ENCODE measurements at places on chromosomes 12 and 14.

- no peak for DNase-seq
Observed at GRCh38 chr14:99174081-99174769, 97.8 kb downstream of the BCL11B start.

GRCh38 chr12:1083151-1083888 lies 92.3 kb downstream of the ERC1 start:
- DNase-seq = no peak

- peak; percentile 33 for DNase-seq
Observed at GRCh38 chr14:61321385-61322010, at the start of gene PRKCH. Gene PRKCH (plus strand): TSS chr14:61321579. CDS start chr14:61322102, 523 bp downstream.

GRCh38 chr14:54562334-54562733 lies 4.6 kb upstream of the SAMD4A start:
- no peak for DNase-seq

DNA sequence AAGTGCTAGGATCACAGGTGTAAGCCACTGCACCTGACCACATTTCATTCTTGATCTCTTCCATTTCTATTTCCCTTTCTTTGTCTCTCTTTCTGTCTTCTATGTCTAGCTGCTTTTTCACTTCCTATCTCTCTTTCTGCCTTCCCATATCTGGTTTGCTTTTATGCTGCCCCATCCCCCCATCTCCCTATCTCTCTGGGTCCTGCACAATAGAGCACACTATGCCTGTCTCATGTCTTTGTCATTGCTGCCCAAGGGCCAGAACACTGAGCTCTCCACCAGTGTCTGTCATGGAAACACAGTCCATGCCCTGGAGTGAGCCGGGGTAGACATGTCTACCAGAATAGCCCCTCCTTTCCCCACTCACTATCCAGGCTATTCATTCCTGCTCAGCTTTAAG lies 12.3 kb upstream of the RARG start:
- peak; percentile 1 for DNase-seq

GRCh38 chr12:47822401-47822800 lies 2.7 kb upstream of the HDAC7 start:
- DNase-seq = no peak

- no peak for DNase-seq
Observed at GRCh38 chr12:102638777-102639176, 158.4 kb upstream of the IGF1 start.

GRCh38 chr14:85960756-85961155 lies 430.8 kb downstream of the FLRT2 start:
- no peak for DNase-seq

GRCh38 chr12:39830852-39831520 lies 211.4 kb upstream of the ABCD2 start:
- DNase-seq = no peak

- DNase-seq = peak; percentile 96
Observed at GRCh38 chr12:2336409-2336829, 283.6 kb downstream of the CACNA1C start.

DNA sequence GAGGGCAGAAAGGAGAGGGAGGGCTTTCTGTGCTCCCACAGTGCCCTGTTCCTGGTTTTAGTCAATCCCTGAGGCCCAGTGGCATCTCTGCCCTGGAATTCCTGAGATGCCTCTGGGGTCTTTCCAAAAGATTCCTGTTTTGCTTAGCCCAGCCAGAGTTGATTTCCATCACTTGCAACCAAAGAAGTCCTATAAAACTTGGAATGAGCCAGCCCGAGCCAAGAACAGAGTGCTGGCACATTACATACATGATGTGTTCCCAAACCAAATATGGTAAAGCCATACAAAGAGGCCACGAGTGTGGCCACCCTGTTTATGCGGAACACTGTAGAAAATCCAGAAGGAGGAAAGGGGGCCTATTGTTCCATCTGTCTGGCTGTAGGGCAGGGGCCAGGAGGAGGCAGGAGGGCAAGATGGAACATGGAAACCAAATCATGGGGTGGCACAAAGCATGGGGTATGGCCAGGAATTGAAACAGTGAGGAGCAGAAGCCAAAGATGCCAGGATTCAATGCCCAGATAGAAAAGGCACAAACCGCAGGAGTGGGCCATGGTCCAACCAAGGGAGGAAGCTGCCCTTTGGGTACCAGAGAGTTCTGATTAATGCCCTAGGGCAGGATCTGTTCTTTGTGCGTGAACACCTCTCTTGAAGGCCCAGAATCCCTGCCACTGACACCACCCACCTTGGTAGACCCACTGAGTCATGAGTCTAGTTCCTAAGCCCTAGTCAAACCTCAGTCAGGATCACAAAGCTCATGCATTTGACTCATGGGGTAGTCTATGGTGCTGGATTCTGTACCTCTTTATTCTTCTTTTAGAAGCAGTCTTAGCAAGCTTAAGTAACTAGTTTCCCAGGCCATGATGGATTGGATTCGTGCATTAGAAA lies 75.2 kb downstream of the LRRC74A start:
- no peak for DNase-seq

DNA sequence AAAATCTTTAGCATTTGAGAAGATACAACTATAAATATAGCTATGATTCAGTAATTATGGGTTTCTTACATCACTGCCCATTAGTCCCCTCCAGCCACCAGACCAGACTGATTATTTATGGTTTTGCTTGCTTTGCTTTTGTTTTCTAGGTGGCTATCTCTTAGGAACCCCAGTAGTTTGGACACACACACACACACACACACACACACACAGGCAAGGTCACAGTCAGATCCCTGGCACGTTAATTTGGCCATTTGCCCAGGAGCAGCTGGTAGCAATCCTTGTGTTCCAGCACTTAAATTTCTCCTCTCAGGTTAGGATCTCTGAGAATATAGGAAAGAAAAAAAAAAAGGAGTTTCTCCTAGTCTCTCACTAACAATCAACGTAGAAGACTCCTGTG lies 90.2 kb upstream of the RESF1 start:
- DNase-seq = peak; percentile 80

- DNase-seq = no peak
Observed at GRCh38 chr14:74418031-74418430, 8.0 kb downstream of the SYNDIG1L start.

DNA sequence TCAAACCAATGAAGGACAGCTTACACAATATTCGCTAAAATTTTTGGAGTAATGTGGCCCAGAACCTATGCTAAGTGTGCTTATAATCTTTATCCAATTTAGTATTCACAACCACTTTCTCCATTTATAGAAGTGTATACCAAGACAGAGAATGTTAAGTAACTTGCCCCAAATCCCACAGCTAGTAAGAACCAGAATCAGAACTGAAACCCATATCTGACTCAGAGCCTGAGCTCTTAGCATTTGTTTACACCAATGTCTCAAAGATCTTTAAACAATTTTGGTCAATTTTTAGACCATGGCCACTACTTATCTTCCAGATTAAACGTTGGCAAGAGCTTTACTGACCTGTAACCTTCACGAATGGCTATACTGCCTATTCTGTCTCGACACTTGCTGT lies 53.0 kb downstream of the PAPLN start:
- DNase-seq = no peak

DNA sequence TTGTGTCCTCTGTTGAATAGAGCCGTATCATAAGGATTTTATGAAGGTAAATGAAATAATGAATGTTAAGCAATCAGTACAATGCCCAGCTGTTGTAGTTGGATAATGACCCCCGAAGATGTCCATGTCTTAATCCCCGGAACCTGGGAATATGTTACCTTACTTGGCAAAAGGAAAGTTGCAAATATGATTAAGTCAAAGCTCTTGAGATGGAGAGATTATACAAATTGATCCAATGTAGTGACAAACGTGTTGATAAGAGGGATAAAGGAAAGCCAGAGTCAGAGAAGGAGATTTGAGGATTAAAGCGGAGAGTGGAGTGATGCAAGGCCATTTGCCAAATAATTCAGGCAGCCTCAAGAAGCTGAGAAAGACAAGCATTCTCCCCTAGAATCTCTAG lies 19.2 kb upstream of the MGAT4C start:
- DNase-seq = no peak

- DNase-seq = peak; percentile 32
Observed at GRCh38 chr12:102816816-102817434, 100.1 kb downstream of the PAH start.

- peak; percentile 11 for DNase-seq
Observed at GRCh38 chr12:106841510-106842302, 67.2 kb downstream of the RIC8B start.

DNA sequence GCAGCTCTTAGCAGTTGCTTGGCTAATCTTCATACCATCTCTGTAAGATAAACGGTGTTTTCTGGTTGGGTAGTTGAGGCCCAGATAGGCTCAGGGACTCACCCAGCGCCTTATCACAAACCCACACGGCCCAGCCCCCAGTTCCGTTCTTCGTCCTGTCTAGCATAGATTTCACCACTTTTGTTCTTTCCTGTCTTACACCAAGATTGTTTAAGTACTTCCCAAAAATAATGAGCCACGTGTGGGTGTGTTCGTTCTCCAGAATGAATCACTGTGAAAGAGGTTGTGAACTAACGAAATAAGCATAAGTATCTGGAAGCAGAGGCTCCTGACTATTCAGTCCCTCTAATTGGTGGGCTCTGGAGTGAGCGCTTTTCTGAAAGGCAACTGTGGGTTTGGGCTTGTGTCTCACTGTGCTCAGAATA lies 21.4 kb downstream of the ACVR1B start:
- DNase-seq = no peak

DNA sequence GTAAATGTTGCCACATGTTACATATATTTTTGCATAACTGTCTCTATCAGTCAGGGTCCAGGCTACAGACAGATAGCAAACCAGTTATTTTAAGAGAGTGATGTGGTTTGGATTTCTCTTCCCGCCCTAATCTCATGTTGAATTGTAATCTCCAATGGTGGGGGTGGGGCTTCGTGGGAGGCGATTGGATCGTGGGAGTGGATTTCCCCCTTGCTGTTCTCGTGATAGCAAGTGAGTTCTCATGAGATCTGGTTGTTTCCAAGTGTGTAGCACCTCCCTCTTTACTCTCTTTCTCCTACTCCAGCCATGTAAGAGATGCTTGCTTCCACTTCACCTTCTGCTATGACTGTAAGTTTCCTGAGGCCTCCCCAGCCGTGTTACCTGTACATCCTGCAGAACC lies 704.2 kb upstream of the TBX3 start:
- DNase-seq = no peak

GRCh38 chr12:102438047-102438826 lies 42.1 kb downstream of the IGF1 start:
- DNase-seq = peak; percentile 17

- peak; percentile 68 for DNase-seq
Observed at GRCh38 chr12:91109148-91109564, 2.1 kb downstream of the LUM start.

DNA sequence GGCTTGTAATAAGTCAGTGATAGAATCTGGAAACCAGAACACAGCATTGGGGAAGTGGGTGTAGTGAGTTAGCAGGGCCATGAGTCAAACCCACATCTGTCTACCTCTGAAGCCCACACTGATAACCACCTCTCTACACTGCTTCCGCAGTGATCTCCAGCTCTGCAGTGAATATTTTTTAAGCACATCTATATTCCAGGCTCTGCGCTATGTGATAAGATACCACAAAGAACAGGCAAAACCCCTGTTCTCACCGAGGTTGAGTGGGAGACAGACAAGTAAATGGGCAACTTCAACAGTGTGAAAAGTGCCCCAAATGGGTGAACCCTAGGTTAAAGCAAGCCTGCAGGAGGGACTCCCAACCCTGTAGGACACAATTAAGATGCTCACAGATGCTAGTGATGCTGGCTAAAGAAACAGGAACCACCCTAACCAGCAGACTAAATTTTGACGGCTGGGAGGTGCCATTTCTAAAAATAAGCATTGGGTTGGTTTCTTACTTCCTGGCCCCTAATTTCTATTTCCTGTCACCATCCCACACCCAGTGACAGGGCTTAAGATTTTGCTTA lies 375.0 kb downstream of the DPF3 start:
- no peak for DNase-seq

- DNase-seq = no peak
Observed at GRCh38 chr14:93737634-93738033, 50.7 kb downstream of the PRIMA1 start.

- DNase-seq = no peak
Observed at GRCh38 chr12:39275846-39276245, 167.1 kb downstream of the KIF21A start.

GRCh38 chr14:22650960-22651521 lies 6.9 kb upstream of the OR6J1 start:
- DNase-seq = peak; percentile 34
